Small intestine (tissue), 16 donors: ENCODE measurements at places on chromosomes 11 and 22. TPM values are rescaled to one million over a fixed set of nuclear protein-coding genes. Genes with fewer than 3 reads are reported as not detected.

GTSE1 gene
- polyA plus RNA-seq, result 0.27 TPM

WNT7B gene
- polyA plus RNA-seq, result 0.22 TPM

TRIM49 gene
- polyA plus RNA-seq, result not detected

KCNJ4 gene
- not detected for polyA plus RNA-seq

PRODH gene
- 14.3 TPM for polyA plus RNA-seq

TTC38 gene
- 231 TPM for polyA plus RNA-seq

OR51G2 gene
- not detected for polyA plus RNA-seq

CSF2RB gene
- 2.5 TPM for polyA plus RNA-seq

C11orf42 gene
- polyA plus RNA-seq, result not detected

ASCC2 gene
- polyA plus RNA-seq, result 80.1 TPM

OR2AT4 gene
- 2.5 TPM for polyA plus RNA-seq

LRRC4C gene
- polyA plus RNA-seq, result not detected

FADS3 gene
- 5.3 TPM for polyA plus RNA-seq

PANX3 gene
- polyA plus RNA-seq, result 0.04 TPM

LPXN gene
- polyA plus RNA-seq, result 10.3 TPM

XKR3 gene
- polyA plus RNA-seq, result not detected

ZC3H12C gene
- 1.6 TPM for polyA plus RNA-seq

TRMU gene
- 38.6 TPM for polyA plus RNA-seq

BDNF gene
- polyA plus RNA-seq, result 0.69 TPM

HSCB gene
- polyA plus RNA-seq, result 24.5 TPM

MYO18B gene
- 0.01 TPM for polyA plus RNA-seq

CRYBB3 gene
- 6.5 TPM for polyA plus RNA-seq

PKP3 gene
- polyA plus RNA-seq, result 97.0 TPM

SLC22A9 gene
- polyA plus RNA-seq, result not detected

KRTAP5-1 gene
- polyA plus RNA-seq, result not detected

SLC22A6 gene
- polyA plus RNA-seq, result not detected

DTX4 gene
- 23.8 TPM for polyA plus RNA-seq

A4GALT gene
- 1.6 TPM for polyA plus RNA-seq

PSMD13 gene
- 159 TPM for polyA plus RNA-seq

DDI1 gene
- 0.06 TPM for polyA plus RNA-seq

ST3GAL4 gene
- 11.6 TPM for polyA plus RNA-seq

CCND1 gene
- 53.8 TPM for polyA plus RNA-seq

SMTNL1 gene
- polyA plus RNA-seq, result not detected

NRXN2 gene
- polyA plus RNA-seq, result 4.4 TPM

OTUB1 gene
- polyA plus RNA-seq, result 93.5 TPM

EIF3L gene
- polyA plus RNA-seq, result 381 TPM

PGA5 gene
- polyA plus RNA-seq, result 0.43 TPM

KBTBD3 gene
- 3.8 TPM for polyA plus RNA-seq

PIWIL4 gene
- polyA plus RNA-seq, result 23.5 TPM

MMP13 gene
- polyA plus RNA-seq, result not detected

OR52I2 gene
- not detected for polyA plus RNA-seq

LDHAL6A gene
- not detected for polyA plus RNA-seq

CST6 gene
- polyA plus RNA-seq, result not detected

OR52A1 gene
- polyA plus RNA-seq, result not detected
